ENCODE measurements at places on chromosomes 13 and 19.

DNA sequence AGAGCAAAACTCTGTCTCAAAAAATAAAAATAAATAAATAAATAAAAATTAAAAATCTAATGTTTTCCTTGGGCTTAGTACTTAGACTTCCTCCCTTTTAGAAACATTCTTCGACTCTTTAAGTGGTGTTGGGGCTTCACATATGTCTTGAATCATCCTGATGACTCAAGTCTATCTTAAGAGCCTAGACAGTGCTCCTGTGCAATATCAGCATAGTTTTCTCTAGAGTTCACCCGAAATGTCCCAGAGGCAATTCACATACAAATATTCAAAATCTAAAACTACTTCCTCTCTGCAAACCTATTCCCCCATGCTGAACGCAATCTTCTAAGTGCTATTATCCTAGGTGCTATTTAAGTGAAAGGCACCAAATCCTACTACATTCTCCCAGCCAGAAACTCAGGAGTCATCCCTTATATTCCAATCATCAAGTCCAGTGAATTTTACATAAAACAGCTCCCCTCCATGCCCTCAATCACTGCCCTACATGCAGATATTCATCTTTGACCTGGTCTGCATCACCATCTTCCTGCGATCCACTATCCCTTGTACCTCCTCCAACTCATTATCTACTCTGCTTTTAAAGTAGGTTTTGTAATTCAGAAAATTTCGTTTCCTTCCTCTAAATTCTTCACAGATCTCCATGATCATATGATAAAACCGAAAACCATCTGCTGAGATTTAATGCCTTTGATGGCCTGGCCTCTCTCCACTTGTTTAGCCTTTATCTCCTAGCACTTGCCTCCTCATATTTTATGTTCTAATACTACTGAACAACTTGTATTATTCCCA lies 102.7 kb downstream of the ELF1 start:
- DNase-seq: no peak

GRCh38 chr13:93750676-93751075 lies 524.1 kb downstream of the GPC6 start:
- DNase-seq: no peak

- no peak for DNase-seq
Measured at GRCh38 chr19:23070353-23071146, 46.3 kb upstream of the ZNF730 start.

GRCh38 chr19:54518844-54519243 lies 16.2 kb downstream of the LAIR2 start:
- DNase-seq: no peak

- DNase-seq: no peak
Measured at GRCh38 chr13:69213396-69213795, 894.2 kb upstream of the ATXN8OS start.

DNA sequence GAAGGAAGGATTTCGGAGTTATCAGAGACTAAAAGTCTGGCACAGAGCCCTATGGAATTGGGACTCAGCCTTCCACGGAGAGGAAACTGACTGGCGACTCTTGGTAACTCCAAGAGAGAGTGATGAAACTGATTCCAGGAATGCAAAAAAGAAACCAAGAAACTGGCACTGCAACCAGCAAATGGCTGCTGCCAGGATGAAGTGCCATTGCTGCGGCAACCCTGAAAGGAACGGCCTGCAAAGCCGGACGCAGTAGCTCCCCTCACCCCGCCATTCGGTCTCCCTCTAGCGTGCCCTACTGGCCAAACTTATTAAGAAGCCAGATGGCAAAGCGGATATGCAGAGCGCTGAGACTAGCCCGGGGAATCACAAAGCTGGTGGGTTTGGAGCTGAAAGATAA lies 236.0 kb downstream of the PCDH9 start:
- no peak for DNase-seq

GRCh38 chr13:42494157-42494556 lies 79.8 kb upstream of the TNFSF11 start:
- no peak for DNase-seq

DNA sequence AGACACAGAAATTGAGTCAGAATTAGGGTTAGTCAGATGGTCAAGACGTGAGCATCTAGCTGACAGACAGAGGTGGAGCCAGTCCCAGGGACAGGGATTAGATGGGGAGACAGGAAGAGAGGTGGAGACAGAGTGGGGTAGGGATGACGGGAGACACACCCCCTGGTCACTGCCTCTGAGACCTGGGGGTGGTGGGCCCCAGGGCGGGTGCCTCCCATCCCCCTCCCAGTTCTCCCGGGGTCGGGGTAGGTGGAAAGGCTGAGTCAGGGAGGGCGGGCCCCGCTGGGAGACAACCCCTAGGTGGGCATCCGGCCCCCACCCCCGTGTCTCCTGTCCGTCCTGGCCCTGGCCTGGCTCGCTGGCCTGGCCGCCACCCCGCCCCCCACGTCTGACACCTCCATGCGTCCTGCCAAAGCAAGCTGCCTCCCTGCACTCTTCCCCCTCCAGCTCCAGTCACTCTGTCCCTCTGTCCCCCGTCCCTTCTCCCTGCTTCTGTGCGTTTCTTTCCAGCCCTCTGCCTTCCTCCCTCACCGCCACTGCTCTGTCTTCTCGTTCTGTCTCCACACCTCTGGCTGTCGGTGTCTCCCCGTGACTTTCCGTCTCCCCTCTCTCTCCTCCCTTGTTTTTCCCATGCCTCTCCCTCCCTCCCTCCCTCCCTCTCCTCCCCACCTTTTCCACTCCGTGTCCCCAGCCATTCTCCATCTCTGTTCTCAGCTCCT lies 15.1 kb downstream of the CCDC97 start:
- no peak for DNase-seq

- DNase-seq: no peak
Measured at GRCh38 chr19:1252221-1252820, 3.9 kb downstream of the MIDN start.

DNA sequence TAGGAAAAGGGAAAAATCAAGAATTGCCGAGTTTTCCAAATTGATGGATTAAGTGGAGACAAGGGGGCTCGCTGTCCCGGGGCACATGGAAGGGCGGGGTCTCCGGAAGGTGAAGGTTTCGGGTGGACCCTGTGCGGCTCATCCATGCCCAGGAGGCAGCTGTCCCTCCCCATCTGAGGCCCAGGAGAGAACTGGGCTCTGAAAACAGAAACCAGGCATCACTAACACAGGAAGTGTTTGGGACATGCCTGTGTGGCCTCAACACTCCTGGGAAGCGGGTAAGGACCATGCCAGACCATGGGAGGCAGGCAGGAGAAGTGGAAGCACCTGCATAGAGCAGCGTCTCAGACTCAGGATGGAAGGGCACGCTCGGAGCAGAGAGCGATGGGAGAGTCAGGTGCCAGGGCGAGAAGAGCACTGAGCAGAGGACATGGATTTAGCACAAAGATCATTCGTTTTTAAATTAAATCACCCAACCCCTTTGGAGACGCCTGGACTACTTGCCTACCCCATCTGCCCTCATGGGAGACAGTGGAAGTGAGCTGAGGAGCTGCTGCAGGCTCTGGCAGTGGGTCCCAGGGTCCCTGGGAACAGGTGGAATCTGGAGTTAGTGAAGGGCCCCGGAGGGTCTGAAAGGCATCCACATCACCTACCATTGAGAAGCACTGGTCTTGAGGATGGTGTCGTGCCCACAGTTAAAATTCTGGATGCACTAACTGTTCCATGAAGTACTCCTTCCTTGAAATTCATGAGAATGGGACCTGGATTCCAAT lies 183.2 kb upstream of the SOX1 start:
- DNase-seq: no peak

GRCh38 chr13:78160793-78161192 lies 242.2 kb upstream of the EDNRB start:
- DNase-seq: no peak

- DNase-seq: no peak
Measured at GRCh38 chr19:47826800-47827199, 5.1 kb downstream of the CRX start.

DNA sequence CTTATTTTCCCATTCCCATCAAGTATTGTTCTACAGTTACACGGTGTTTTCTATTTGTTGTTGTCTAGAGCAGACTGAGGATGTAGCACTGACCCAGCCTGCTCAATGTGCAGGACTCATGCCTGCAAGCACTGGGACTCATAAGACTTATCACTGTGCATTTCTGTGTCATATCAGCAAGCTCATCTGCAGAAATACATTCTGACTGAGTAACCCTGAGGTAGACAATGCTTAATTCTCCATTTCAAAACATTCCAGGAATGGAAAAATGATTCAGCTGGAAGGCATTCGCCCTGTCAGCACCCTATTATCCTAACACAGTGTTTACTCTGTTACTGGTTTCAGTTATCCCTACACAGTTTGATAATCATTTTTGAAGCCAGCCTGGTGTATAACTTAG lies 2506.4 kb downstream of the PCDH9 start:
- no peak for DNase-seq

GRCh38 chr19:34323433-34324204 lies 41.4 kb upstream of the GPI start:
- DNase-seq: no peak

GRCh38 chr19:44202470-44202869 lies 9.9 kb upstream of the ZNF227 start:
- peak; percentile 72 for DNase-seq

DNA sequence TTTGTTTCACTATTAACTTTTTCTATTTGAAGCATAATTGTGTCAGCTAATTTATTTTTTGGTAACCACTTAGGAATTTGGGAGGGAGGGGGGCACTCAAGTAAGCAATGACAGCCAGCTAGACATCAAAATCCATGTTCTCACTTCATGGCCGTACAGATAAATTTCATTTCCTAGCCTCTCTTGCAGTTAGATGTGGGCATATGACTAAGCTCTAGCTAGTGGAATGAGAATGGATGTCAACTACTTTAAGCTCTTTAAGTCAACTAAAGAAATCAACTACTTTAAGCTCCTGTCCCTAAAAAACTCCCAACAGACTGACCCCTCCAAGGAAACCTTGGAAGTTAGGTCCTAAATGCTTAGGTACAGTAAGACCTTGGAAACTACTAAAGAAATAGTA lies 92.0 kb downstream of the KCNRG start:
- DNase-seq: no peak

- DNase-seq: peak; percentile 89
Measured at GRCh38 chr19:49690656-49691242, at the start of gene CPT1C. TSS of gene CPT1C (plus strand) at chr19:49691116. CDS start at chr19:49692253, 1,137 bp downstream.

GRCh38 chr19:5828661-5829566 lies 10.6 kb downstream of the FUT6 start:
- peak; percentile 8 for DNase-seq

GRCh38 chr13:98749501-98749900 lies 3.0 kb downstream of the SLC15A1 start:
- no peak for DNase-seq

GRCh38 chr13:20703780-20704458 lies 420 bp downstream of the IL17D start:
- DNase-seq: peak; percentile 88

DNA sequence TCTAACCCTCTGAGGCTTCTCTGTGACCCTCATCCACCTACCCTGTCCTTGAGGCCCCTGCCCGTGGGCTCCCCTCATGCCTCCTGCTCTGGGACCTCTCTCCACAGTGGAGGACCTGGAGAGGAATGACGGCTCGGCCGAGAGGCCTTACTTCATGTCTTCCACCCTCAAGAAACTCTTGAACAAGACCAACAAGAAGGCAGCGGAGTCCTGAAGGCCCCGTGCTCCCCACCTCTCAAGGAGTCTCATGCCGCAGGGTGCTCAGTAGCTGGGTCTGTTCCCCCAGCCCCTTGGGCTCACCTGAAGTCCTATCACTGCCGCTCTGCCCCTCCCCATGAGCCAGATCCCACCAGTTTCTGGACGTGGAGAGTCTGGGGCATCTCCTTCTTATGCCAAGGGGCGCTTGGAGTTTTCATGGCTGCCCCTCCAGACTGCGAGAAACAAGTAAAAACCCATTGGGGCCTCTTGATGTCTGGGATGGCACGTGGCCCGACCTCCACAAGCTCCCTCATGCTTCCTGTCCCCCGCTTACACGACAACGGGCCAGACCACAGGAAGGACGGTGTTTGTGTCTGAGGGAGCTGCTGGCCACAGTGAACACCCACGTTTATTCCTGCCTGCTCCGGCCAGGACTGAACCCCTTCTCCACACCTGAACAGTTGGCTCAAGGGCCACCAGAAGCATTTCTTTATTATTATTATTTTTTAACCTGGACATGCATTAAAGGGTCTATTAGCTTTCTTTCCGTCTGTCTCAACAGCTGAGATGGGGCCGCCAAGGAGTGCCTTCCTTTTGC lies 10.8 kb upstream of the ILF3 start:
- no peak for DNase-seq

DNA sequence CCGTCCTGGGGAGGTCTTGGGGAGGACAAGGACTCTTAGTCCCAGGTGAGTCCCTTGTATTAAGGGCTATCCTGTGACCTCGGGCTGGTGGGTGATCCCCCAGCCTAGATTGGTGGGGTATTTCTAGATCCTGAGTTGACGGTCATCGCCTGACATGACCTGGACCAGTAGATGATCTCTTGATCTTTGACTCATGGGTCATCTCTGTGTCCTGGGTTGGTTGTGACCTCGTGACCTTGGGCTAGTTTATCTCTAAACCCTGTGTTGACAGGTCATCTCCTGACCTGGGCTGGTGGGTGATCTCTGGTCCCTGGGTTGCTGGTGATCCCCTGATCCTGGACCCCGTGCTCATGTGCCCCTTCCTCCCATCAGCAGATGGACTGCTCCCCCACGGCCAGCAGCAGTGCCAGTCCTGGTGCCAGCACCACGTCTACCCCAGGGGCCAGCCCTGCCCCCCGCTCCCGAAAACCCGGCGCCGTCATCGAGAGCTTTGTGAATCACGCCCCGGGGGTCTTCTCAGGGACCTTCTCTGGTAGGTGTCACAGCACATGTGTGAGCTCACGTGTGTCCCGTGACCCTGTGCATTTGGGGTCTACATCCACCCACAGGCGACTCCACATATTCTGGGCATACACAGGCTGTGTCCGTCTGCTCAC lies 6.3 kb downstream of the MIDN start:
- DNase-seq: no peak

- DNase-seq: no peak
Measured at GRCh38 chr19:15101479-15102082, 5.6 kb upstream of the SYDE1 start.

- DNase-seq: no peak
Measured at GRCh38 chr13:106649495-106649894, 81.6 kb upstream of the ARGLU1 start.

DNA sequence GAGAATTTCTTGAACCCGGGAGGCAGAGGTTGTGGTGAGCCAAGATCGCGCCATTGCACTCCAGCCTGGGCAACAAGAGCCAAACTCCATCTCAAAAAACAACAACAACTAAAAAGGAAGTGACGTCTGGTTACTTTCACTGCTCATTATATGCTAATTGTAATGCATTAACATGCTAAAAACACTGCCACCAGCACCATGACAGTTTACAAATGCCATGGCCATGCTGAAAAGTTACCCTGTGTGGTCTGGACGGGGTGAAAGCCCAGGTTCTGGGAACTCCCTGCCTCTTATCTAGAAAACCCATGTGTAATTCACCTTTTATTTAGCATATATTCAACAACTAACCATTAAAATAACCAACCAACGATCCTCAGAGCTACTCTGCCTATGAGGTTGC lies 28.1 kb downstream of the CPT1C start:
- no peak for DNase-seq

DNA sequence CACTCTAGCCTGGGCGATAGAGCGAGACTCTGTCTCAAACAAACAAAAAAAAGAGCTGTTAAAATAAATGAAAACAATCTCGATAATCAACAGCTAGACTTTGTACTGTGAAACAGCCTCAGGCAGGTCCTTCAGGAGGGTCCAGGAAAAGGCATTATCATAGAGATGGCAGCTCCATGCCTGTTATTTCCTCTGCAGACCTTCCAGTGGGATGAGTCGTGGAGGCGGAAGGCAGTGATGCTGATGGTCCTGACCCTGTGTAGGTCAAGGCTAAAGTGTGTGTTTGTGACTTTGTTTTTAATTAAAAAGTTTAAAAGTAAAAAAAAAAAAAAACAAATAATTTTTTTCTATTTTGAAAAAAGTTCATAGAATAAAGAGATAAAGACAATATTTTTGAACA lies 117.4 kb downstream of the TNFRSF19 start:
- DNase-seq: no peak

All from NCI-H1930 (cell line).